CD4-positive, alpha-beta T cell treated with Interferon alpha-2 for 1 hour (primary cell): ENCODE measurements at places on chromosomes 5 and 9.

GRCh38 chr5:149237662-149238061, 34.0 kb upstream of the AFAP1L1 start:
- no peak for DNase-seq

DNA sequence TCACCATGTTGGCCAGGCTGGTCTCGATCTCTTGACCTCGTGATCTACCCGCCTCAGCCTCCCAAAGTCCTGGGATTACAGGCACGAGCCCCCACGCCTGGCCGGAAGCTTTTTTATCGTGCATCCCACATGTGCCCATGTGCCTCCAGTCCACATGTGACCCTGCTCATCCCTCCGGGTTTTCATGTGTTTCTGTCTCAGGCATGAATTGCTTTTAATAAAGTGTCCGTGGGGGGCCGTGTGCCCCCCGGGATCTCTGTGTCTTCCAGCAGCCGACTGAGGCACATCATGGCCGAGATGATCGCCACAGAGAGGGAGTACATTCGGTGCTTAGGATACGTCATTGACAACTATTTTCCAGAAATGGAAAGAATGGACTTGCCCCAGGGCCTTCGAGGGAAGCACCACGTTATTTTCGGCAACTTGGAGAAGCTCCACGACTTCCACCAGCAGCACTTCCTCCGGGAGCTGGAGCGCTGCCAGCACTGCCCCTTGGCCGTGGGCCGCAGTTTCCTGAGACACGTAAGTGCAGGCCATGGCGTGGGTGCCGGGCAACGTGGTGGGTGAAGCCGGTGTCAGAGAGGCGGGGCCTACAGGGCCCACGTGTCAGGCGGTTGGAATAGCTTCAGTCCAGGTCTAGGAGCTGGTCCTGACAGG, 22.1 kb upstream of the LRRC14B start:
- DNase-seq: no peak

- DNase-seq: no peak
These were observed 561.1 kb downstream of the RAB3C start for GRCh38 chr5:59143926-59144333.

- no peak for DNase-seq
These were observed 53.9 kb downstream of the ZNF366 start for GRCh38 chr5:72453246-72453775.

- no peak for DNase-seq
These were observed 417 bp downstream of the SRD5A1 start for GRCh38 chr5:6633469-6634245.

GRCh38 chr9:36191290-36191645, 547 bp downstream of the CLTA start:
- DNase-seq: peak; percentile 11

- no peak for DNase-seq
These were observed 446.0 kb downstream of the ISL1 start for GRCh38 chr5:51829230-51829629.

DNA sequence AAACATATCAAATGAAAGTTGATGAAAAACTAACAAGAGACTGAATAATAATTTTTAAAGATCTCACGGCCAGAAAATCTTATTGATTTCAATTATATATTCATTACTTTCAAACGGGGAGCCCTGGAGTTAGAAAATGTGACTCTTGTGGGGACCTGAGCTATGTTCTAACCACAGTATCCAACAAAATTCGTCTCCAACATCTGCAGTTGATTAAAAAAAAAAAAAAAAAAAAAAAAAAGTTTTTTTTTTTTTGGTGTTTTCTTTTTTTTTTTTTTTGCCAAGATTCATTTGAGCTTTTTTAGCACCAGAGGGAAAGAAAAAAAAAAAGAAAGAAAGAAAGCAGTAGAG, 144.3 kb upstream of the PIK3R1 start:
- no peak for DNase-seq

DNA sequence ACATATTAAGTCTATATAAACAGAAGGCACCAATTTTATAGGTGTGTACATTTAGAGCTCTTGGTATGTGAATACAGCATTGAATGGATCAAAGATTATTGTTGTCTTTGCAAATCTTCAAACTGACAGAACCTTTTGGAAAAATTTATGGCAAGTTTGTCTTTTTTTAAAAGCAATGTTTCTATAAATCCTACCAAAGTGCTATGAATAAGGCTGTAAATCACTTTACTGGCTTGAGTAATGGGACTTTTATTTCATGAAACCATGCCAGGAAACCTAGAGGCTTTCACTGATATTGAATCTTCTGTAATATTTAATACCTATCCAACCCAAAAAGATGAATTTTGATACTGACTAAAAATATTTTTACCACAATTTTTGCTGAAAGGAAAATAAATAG, 7.4 kb upstream of the DAPK1 start:
- DNase-seq: no peak

GRCh38 chr5:59943452-59944113, 50.1 kb upstream of the PDE4D start:
- DNase-seq: no peak

DNA sequence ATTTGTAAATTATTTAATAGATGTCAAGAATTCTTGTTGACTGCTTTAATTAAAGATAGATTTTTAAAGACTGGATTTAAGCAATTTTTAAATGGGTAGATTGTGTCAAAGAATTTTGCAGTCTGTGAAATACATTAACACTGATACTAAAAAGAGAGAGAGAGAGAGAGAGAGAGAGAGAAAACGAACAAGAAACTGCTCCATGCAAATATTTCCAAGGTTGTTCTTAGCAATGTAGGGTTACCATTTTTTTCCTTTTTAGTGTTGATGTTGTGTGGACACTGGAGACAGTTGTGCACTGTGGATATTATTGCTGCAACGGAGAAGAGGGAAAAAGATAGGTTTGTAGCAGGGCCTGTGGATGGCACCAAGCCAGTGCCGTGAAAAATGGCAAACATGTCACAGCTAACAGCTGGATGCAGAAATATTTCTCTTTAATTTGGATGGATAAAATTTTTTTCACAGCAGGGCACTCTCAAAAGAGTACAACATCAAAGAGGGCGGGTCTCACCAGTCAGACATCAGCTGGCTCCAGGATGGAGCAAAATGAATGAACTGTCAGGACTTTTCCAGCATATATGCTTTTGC, 58.2 kb downstream of the PRDM6 start:
- DNase-seq: no peak

- DNase-seq: no peak
These were observed 46.7 kb downstream of the PAX5 start for GRCh38 chr9:36987409-36987808.

DNA sequence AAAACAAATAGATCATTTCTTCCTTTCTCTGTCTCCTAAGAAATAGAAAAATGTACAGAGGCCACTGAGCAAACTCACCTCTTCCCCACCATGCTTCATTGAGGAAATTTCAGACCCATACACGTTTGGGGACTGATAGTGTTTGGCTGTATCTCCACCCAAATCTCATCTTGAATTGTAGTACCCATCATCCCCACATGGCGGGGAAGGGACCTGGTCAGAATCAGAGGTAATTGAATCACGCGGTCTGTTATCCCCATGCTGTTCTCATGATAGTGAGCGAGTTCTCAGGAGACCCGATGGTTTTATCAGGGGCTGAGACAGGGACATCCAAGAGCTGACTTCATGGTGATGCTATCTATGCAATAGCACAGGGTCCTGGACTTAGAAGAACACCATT, 1655.8 kb downstream of the MAT2B start:
- DNase-seq: no peak

- DNase-seq: no peak
These were observed 166.1 kb downstream of the SLC28A3 start for GRCh38 chr9:84174486-84174885.

GRCh38 chr5:33824516-33825195, 67.1 kb downstream of the ADAMTS12 start:
- DNase-seq: no peak

GRCh38 chr5:164934039-164934438, 1428.6 kb downstream of the MAT2B start:
- no peak for DNase-seq
